ENCODE measurements at places on chromosomes 6 and 20.

DNA sequence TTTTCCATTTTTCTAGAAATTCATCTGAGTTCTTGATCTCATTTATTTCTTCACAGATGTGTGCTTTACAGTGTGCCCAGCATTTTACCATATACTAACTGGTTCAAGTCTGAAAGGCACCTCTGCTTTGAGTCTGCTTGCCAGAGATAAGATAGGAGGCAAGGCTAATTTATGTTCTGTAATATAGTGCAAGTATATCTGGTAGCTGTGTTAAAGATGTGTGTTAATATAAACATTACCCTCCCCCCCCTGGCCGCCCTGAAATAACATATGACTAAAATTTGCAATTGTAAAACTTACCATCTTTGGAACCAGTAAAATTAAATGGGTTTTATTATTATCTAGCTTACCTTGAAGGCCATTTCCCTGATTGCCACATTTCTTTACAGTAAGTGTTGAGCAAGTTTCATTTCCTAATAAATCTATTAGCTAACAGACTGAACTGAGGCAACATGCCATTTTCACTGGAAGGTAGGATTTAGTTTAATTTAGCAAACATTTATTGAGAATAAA lies 2.7 kb downstream of the FBXO9 start:
- DNase-seq = no peak

- DNase-seq = peak; percentile 10
These were observed 150.3 kb downstream of the OTOR start for GRCh38 chr20:16898433-16898832.

- DNase-seq = no peak
These were observed 95.8 kb upstream of the GCM1 start for GRCh38 chr6:53244399-53244931.

DNA sequence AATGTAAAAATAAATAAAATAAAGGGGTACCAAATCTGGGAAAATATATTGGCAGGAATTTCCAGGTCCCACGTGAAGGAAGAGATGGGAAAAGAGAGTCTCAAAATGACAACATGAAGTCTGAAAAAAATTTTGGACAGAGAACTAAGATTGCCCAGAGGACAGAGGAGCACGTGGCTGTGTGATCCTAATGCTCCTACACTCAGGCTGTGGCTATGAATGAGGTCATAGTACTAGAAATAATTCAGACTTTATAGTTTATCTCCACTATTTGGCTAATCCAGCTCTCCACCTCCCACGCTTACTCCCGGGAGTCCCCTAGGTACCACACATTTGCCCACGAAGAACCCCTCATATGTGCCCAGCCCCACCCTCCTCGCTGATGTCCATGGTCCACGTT lies 42.8 kb upstream of the STMND1 start:
- DNase-seq = no peak

- no peak for DNase-seq
These were observed 108.6 kb upstream of the SLC2A12 start for GRCh38 chr6:134161041-134161440.

- no peak for DNase-seq
These were observed 38.1 kb upstream of the FAM135A start for GRCh38 chr6:70375166-70375565.

GRCh38 chr6:1988843-1989242 lies 256.6 kb downstream of the GMDS start:
- DNase-seq = no peak

DNA sequence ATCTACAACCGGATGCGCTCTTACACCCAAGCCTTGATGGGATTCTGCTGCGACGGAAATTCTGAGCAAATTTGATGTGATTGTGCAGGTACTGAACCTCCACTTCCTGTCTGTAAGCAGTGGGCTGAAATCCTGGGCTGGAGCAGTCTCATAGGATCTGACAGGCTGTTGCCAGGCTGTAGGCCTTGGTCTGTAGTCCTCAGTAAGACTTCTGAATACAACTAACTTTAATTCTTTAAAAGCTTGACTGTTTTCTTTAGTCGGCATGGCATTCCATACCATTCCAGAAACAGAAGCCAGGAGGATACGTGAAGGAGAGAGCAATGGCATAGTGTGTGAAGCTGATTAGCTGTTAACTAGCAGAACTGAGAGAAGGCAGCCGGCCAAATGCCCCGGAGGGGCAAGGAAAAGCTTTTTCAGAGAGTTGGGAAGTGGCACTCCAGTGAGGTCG lies 68.3 kb downstream of the ADTRP start:
- no peak for DNase-seq

DNA sequence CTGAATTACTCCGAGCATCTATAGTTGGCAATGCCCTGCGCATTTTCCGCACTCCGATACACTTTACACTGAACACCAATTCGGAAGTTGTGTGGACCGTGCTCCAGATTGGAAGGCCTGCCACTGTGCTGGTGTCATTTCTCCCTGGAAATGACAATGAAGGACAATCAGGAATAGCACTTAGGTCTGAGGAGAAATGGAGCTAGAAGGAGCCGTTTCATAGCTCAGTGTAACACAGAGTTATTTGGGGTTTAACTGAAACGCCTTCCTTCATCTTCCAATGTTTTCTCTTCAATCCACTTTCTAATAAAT lies 501 bp upstream of the PLA2G7 start:
- DNase-seq = no peak

- no peak for DNase-seq
These were observed 65.5 kb downstream of the PPP1R3G start for GRCh38 chr6:5150551-5151075.

DNA sequence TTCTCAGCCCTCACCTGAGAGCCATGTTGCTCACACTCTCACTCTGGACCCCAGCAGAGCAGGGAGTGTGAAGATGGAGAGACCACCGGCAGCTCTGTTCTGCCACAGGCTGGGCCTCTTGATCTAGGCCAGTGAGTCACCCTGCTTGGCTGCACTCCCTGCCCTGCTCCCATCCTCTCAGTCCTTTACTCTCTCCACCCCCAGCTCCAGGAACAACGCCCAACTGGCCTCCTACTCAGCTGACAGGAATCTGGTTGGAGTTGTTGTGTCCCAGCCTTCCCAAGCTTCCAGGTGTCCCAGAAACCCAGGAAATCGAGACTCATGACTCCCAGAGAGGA lies at the start of gene PSORS1C1:
Gene PSORS1C1, plus strand, starts transcription at position 260 of the 338 bp plus-strand sequence. CDS start 14,833 bp downstream, outside the sequence.
- peak; percentile 92 for DNase-seq

GRCh38 chr6:16092140-16092539 lies 36.7 kb upstream of the MYLIP start:
- DNase-seq = no peak

- no peak for DNase-seq
These were observed 48.2 kb upstream of the GMPR start for GRCh38 chr6:16190214-16190613.

GRCh38 chr6:156564807-156565149 lies 212.4 kb upstream of the ARID1B start:
- no peak for DNase-seq

DNA sequence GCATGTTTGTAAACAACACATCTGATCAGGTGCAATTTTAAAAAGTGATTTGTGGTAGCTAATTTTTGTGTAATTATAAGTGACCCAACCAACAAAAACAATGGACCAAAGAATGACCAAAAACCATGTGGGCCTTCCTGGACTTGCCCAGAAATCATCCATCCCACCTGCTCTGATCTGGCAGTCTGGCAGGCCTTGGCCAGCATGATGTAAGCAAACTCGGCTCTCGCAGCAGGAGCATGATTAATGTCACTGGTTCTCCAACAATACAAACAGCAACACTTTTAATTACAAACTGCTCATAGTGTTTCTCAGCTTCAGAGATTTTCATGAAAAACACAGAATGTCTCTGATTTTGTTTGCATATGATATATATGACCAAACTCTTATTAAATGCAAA lies 16.1 kb downstream of the TP53INP2 start:
- no peak for DNase-seq

GRCh38 chr6:127022302-127022701 lies 96.2 kb upstream of the RSPO3 start:
- peak; percentile 4 for DNase-seq

DNA sequence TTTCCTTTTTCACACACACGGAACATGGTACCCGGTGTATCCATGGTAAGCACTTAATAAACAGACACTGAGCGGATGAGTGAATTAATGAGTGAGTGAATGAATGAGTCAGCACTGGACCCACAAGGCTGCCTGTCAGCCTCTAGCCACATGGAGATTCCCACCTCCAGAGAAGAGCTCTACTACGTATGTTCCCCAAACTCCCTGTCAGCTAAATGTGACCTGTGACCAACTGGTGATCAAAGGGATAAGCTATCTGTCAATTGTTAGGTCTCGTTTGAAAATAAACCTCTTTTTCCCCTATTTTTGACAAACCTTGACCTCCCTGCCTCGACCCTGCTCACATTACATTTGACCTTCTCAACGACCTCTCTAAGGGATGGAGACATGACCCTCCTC lies 24.5 kb upstream of the TAF8 start:
- DNase-seq = no peak

DNA sequence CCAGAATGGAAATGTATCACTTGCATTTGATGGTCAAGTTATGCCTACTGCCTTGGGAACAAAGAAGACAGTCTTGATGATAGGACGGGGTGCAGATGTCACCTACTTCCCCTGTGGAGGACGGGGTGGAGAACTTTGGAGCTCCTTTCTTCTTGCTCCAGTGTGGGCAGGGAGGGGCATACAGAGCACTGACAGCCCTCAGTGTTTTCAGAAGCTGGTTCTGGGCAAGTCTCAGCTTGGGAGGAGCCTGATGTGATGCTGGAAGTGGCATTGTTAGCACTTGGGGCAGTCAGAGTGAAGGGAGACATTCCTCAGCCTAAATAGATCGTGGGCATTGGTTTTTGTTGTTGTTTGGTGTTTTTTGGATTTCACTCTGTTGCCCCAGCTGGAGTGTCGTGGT lies 59.7 kb downstream of the SYNJ2 start:
- no peak for DNase-seq

DNA sequence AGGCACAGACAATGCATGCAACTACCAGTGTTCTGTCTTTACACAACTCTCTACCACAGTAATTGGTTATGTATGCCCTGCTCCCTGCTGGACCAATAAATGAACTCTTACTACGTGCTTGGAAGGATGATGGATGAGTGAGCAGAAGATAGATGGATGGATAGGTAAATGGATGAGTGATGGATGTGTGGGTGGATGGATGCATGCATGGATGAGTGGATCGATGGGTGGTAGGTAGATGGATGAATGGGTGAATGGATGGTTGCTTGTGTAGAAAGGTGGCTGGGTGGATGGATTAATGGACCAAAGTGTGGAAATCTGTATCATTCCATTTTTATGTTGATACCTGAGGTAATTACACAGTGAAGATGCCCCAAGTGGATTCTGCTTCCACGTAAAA lies 10.1 kb upstream of the TRAM2 start:
- no peak for DNase-seq

GRCh38 chr20:23867152-23867776 lies 12.3 kb downstream of the CST5 start:
- no peak for DNase-seq

DNA sequence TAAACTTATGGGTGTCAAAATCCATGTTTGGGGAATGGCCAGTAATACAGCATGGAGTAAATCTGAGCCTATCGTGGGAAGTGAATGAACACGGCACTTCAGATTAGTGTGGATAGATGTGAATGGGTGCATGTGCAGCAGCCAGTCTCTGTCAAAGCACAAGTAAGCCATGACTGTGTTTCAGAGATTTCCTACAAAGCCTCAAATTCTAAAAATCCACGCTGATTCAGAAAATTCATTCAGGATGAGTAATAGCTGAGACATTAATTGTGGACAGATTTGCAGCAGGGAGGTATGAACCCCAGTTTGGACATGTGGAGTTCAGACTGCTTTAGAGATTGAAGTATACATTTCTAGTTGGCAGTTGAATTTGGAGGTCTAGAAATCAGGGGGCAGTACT lies 115.1 kb downstream of the QKI start:
- DNase-seq = peak; percentile 61

DNA sequence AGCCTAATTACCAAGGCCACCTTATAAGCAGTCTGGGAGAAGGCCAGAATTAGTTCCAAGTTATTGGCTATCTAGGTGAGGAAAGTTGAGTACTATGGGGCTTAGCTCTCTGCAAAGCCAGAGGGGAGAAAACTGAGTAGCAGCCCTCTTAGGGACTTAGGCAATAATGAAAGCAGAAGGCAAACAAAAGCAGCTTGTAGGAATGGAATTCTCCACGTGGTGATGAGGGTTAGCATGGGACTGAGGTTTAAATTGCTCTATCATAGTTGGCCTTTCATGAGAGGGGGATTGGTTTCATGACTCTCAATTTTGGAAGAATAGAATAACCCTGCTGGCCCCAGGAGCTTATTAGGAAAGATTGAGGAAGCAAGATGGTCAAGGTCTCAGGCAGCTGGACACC lies 7.0 kb upstream of the UBE2J1 start:
- no peak for DNase-seq

DNA sequence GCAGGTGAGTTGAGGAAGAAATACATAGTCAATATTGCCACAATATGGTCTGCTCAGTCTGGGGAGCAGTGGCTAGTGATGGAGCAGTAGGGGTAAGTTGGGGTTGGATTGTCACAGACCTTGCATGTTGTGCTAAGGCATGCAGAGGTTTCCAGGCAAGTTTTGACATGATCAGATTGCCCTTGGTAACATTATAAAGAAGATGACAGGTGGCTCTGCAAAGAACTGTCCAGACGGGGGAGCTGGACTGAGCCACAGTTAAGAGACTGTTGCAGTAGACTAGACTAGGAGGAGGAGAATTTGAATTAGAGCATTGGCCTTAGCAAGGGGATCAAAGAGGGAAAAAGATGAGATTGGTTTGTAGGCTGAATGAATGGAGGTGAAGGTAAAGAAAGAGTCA lies 23.4 kb downstream of the ATRN start:
- no peak for DNase-seq

DNA sequence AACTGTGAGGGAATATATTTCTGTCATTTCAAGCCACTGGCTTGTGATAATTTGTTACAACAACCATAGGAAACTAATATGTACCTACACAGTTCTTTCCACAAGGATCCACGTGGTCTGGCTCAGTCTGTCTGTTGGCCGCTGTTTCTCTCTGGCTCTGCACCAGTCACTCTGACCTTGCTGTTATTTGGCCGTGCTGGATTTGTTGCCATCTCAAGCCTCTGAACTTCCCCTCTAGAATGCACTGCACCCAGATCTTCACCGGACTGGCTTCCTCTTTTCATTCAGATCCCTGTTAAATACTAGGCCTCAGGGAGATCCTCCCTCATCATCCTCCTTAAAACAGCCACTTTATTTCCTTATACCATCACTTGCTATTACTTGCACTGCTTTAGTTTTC lies 446.8 kb downstream of the TFAP2B start:
- no peak for DNase-seq

DNA sequence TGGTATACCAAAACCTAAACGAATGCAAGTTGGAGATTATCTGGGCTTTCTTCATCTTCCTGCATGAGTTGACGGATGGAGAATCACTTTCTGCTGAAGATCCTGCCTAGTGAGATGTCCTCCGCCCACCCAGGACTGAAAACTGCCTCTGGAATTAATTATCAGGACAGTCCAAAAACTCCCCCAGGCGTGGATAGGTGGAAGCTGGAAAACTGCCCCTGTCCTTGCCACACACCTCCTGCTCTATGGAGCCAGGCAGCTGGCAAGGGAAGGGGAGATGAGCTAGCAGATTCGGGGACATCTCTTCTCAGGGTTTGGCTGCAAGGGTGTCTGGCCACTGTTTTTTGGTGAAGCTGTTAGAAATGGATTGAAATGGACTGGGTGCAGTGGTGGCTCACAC lies 89.3 kb upstream of the ZNFX1 start:
- no peak for DNase-seq
